ENCODE measurements at places on chromosomes 7 and 10.

GRCh38 chr7:133434246-133434865, 181.5 kb downstream of the EXOC4 start:
- no peak for DNase-seq

- DNase-seq: peak; percentile 66
Observed at GRCh38 chr10:72309290-72310240, 35.8 kb downstream of the DDIT4 start.

DNA sequence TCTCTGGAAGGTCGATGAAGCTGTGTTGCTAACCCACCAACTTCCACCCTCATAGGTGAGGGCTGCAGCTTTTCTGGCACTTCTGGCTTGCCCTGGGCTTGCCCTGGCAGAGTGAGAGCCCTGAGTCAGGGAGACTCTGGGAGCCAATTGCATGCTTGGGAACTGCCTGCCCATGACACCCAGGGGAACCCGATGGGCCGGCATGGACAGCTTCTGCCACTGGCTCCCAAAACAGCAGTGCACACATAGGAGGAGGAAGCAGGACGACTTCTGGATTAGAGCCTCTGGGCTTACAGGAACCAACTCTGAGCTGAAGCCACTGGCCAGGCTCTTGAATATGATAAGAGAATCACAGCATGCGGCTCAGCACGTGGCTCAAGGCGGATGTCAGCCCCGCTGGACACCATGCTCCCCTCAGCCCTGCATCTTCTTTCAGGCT, 135.2 kb upstream of the UNC5B start:
- DNase-seq: no peak

GRCh38 chr10:57221674-57222073, 860.6 kb upstream of the ZWINT start:
- DNase-seq: no peak

GRCh38 chr10:10850214-10850613, 167.5 kb upstream of the CELF2 start:
- no peak for DNase-seq

GRCh38 chr10:132657127-132657706, 119.6 kb downstream of the INPP5A start:
- DNase-seq: no peak

GRCh38 chr10:113019096-113019495, 69.0 kb downstream of the TCF7L2 start:
- no peak for DNase-seq

DNA sequence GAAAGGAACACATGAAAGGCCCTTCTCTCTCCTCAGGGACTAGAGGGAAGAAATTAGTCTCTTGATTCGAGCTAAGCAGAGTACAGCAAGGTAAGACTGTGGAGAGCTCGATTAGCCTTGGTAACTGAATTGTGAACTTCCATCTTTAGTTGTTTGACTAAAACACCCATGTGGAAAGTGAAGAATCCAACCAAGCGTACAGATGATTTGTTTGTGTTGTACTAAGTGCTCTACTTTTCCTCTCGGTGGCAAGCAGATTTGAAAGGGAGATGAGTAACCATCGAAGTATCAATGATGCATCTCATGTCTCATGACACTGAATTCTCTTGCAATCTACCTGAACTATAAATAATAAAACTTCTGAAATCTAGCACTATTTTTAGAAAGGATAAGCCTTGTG, 80.7 kb downstream of the FZD1 start:
- DNase-seq: no peak

DNA sequence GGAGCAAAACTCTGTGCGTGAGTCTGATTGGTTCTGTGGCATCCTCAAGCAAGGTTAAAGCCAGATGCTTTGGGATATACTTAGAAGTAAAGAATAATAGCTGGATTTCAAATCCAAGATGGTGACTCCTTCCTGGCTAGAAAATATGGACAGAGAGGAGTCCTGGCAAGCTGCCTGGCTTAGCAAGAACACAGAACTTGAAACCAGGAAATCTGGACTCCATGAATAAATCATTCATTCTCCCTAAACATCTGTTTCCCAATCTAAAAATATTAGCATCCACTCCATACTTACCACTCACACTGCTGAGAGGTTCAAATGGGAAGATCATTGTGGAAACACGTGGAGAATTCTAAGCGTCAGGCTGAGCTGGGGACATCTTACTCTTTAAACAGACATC, 1074.1 kb upstream of the AUTS2 start:
- DNase-seq: no peak

DNA sequence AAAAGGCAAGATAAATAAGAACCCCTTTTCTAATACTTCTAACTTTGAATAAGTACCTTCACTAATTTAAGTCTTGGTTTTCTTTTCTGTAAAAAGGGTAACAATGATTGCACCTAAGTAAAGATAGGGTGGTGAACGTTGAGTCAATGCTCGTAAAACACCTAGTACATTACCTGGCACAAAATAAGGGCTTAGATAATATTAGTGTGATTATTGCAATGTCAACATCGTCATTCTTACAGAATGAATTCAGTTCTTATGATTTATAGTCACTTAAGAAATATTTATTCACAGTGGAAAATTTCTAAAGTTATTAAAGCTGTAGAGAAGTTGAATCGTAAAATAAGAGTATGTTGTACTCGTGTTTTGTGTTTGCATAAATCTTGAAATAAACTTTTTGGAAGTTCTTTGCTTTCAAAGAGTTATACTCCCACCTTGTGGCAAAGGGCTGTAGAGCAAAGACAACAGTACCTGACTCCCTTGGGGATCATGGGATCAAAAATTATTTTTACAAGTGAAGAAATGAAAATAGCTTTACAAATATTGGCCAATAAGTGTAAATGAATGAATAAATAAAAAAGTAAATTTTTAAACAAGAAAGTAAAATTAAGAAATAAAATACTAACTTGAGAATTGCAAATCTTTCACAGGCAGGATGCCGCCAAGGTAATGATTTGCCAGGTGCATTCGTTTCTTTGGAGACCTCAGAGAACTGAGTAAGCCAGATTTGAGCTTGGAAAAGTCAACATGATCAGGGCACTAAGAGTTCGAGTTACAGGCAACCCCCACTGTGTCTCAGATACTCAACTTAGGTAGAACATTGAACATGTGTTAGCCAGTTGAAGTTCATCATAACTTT, 285.8 kb upstream of the CACNA2D1 start:
- DNase-seq: no peak

GRCh38 chr7:140989068-140989467, 25.7 kb downstream of the MRPS33 start:
- no peak for DNase-seq

DNA sequence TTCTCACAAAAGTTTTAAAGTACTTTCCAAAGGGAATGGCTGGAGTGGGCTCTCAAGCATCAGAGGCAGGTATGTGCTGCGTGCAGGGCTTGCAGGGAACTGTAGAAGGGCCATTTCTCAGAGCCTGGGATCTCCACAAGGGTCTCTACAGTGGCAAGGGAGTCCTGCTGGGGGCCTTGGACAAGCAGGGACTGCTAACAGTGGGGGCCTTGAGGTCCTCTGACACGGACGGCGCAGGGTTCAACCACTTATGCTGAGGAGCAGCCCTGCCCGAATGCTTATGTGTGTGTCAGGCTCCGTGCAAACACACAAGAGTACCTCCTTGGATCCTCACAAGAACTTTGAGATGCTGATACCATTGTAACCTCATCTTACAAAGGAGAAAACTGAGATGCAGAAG, 342.1 kb upstream of the COBL start:
- DNase-seq: no peak

DNA sequence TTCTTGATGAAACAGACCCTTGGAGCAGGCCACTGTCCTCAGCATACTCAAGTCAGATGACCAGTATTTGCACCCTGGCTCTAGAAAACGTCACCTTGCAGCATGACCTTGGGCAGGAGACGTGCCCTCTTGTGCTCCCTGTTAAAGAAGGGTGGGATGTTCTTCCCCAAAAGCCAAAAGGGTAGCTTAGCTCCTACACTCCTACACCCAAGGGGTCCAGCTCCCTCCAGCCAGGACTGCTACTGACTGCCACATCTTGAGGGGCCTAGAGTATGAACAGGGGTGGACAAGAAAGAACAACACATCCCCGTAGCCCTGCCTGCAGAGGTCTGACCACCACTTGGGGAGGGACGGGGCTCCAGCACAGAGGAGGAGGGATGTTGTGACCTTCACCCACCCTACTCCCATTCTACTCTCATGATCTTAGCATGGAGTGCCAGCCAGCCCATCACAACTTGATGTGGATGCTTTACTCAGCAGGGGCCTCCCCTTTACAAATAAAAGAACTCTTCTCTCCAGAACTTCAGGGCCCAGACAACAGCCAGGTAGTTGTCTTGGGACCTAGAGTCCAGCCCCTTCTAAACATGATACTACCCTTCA, 165.3 kb upstream of the ZMIZ1 start:
- DNase-seq: no peak

DNA sequence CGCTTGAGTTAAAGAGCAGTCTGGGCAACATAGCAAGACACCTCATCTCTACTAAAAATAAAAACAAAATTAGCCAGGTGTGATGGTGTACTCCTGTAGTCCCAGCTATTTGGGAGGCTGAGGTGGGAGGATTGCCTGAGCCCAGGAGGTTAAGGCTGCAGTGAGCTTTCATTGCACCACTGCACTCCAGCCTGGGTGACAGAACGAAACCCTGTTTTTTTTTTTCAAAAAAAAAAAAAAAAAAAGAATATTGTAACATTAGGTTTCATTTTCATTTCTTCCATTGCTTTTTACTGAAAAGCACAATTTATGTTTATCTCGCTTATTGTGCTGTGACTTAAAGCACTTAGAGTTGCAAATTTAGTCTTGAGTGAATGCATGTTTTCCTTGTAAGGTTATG, 80.0 kb downstream of the MLLT10 start:
- DNase-seq: no peak

- no peak for DNase-seq
Observed at GRCh38 chr7:39735903-39736302, 112.5 kb downstream of the RALA start.

DNA sequence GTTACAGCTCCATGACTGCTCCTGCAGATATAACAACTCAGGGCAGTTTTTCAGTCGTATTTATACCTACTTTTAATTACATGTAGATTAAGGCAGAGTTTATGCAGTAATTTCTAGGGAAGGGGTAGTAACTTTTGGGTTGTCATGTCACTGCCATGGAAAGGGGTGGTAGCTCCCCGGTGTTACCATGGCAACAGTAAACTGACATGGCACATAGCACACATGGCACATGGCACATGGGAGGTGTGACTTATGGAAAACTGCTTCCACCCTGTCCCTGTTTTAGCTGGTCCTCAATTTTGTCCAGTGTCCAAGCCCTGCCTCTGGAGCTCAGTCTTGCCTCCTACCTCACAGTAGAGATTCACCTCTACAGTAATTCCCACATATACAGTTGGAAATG, 3.9 kb upstream of the TOMM7 start:
- no peak for DNase-seq

- DNase-seq: no peak
Observed at GRCh38 chr7:87129848-87130247, 22.4 kb upstream of the DMTF1 start.

DNA sequence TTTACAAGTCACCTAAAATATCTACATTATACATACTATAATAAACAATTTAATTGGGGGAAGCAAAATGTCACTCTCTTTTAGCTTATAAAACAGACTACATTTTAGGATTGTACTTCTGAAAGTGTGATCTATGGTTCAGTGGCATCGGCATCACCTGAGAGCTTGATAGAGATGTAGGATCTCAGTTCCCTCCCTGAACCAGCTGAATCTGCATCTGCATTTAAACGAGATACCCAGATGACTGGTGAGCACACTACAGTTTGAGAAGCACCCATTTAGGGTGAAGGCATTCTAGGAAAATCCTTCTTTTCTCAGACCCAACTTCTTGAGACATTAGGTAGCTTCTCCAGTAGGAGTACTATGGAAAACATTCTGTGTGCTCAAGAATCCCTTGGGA, 21.5 kb upstream of the SDHAF3 start:
- no peak for DNase-seq

DNA sequence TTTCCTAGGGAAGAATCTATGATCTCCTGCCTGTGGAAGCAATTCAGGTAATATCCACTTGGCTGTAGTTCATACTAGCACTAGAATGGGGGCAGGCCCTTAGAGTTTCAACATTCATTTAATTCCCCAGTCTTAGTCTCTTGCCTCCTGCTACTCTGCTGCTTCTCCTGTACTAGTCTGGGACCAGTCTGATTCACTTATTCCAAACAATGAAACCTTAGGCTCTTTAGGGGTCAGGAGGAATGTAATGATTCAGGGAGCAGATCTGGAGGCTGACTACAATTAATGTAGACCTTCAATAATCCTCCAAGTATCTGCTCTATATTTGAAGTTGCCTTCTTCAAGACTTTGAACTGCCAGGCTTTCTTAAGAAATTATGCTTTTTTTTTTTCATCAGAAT, 101.8 kb downstream of the GNAT3 start:
- no peak for DNase-seq

DNA sequence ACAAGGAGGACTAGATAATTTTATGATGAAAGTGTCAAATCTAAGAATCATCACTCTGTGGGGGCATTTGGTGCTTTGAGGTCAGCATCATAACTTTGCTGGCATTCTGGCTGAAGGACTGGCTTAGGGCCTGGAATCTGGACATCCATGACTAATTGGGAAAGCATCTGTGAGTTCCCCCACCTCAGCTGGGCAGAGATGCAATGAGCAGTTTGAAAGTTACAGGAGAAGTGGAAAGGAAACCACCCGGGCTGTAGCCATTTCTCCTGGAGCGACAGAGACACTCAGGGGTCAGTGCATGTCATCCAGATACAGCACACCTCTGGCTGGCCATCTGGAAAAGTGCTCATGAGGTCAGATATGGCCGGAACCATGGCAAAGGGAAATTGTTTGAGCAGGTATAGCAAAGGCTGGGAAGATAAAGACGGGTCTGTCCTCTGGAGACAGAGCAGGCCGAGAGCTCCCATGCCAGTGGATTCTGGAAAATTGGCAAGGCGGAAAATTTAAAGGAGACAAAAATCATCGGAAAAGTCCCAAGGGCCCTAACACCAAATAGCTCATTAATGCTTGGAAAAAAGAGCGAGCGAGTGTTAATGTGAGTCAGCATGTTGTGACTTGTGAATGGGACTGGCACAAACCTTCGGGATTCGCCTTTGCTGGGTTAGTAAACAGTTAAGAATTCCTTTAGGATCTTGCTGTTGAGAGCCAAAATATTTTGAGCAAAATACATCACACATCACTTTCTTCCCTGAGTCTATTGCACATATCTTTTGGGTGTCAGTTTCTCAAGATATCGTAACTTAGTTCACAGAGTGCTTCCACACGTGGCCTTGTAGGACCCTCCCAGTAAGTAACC, 188.4 kb upstream of the AGK start:
- DNase-seq: no peak

- DNase-seq: no peak
Observed at GRCh38 chr7:80312139-80312661, 177.6 kb downstream of the GNAI1 start.

DNA sequence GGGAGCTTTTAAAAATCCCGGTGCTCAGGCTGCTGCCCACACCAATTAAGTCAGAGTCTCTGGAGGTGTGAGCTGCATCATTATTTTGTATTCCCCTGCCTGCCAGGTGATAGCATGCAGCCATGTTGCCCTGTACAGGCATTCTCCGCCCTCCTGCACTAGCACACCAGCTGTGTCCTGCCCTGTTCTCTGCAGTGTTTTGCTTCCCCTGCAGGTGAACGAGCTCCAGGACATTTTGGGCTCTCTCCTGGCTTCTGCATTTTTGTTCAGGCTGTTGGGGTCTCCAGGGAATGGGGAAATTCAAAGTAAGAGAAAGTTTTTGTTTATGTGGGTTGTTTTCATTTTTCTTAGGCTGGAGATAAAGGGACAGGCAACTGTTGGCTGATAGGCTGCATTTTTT, 271.0 kb upstream of the COBL start:
- no peak for DNase-seq

All from anterior cingulate cortex (tissue), 58 donors.